Nephron progenitor cell (in vitro differentiated cells): ENCODE measurements at places on chromosomes 1 and 21.
A peak's percentile ranks its signal among the peaks of the same experiment; 100 is the strongest.

DNA sequence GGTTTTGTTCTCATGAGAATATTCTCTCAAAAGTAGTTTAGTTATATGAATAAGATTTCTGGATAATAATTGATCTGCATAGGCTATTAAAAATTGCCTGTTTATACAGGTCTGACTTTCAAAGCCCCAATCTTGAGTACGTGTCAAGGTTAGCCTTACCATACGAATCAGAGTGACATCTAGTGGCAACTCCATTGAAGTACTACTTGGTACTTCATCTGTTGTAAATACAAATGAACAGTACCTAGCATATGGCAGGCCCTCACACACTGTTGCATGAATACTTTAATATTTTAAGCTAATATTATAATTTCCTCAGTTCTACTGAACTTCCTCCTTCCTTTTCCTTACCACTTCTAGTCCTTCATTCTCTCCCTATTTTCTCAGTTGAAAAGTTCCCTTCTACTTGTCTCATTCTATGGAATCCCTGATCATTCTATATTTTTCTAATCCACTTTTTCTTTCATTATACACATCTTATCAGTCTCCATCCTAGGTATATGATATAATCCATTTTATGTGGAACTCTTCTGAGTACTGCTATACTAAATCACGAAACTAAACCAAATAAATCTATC is 101.2 kb downstream of the AKT3 start:
- no peak for DNase-seq

DNA sequence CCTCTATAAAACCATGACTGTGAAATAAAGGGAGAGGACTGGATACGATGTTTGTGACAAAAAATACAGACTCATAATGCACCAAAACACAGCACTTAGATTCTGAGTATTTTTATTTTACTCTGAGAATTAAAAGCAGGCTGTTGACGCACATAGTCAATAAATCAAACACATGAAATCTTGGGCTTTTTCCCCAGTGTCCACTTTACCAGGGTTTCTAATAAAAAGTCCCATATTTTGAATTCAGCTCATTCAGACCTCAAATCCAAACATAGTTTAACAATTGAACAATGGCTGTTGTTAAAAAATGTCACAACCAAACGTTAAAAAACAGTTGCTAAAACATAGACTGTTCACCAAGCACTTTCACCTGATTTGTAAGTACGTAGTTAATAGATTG is 553.4 kb downstream of the LTN1 start:
- no peak for DNase-seq

GRCh38 chr1:205359771-205360565 is 3.2 kb upstream of the KLHDC8A start:
- no peak for DNase-seq

- no peak for DNase-seq
Measured at GRCh38 chr21:38898422-38899096, 92.8 kb downstream of the ETS2 start.

- DNase-seq, result no peak
Measured at GRCh38 chr21:28636752-28637691, 355.7 kb downstream of the LTN1 start.

DNA sequence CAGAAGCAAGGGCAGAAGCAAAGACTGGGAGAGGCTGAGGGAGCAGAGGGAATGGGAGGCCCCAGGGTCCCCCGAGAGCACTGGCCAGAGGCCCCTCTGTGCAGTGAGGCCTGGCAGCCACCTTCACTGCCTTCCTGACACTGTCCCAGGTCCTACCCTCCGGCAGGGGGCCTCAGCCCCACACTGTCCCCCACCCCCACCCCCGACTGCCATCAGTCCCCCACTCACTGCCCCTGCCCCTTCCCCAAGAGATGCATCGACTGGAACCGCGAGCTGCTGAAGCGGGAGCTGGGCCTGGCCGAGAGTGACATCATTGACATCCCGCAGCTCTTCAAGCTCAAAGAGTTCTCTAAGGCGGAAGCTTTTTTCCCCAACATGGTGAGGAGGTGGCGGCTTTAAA is 13.0 kb upstream of the PADI6 start:
- peak; percentile 23 for DNase-seq

- no peak for DNase-seq
Measured at GRCh38 chr21:37765221-37765900, 150.9 kb downstream of the KCNJ6 start.

DNA sequence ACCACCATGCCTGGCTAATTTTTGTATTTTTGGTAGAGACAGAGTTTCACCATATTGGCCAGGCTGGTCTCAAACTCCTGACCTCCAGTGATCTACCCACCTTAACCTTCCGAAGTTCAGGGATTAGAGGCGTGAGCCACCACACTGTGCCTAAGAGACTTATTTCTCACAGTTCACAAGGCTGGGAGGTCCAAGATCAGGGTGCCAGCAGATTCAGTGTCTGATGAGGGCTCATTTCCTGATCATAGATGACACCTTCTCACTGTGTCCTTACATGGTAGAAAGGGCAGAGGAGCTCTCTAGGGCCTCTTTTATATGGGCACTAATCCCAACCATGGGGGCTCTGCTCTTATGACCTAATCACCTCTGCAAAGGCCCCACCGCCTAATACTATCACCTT is 58.8 kb downstream of the ARHGEF10L start:
- DNase-seq, result no peak

- DNase-seq, result no peak
Measured at GRCh38 chr1:85496941-85497582, 32.1 kb upstream of the DDAH1 start.

GRCh38 chr1:206725109-206725963 is 40.6 kb downstream of the MAPKAPK2 start:
- peak; percentile 65 for DNase-seq

DNA sequence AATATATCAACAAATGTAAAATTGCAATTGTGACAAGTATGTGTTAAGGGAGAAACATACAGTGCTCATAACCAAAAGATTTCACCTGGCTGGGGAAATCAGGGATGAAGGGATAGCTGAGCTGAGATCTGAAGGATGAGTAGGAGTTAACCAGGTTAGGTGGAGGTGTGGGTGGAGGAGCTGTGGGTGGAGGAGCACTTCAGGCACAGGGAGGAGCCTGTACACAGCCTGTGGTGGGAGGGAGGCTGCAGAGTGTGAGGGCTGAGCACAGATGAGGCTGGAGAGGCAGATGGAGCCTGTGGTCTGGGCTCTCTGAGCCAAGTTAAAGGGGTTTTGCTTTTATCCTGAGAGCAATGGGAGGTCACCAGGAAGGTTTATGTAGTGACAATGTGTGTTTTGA is 111.9 kb downstream of the XCL2 start:
- DNase-seq, result no peak

DNA sequence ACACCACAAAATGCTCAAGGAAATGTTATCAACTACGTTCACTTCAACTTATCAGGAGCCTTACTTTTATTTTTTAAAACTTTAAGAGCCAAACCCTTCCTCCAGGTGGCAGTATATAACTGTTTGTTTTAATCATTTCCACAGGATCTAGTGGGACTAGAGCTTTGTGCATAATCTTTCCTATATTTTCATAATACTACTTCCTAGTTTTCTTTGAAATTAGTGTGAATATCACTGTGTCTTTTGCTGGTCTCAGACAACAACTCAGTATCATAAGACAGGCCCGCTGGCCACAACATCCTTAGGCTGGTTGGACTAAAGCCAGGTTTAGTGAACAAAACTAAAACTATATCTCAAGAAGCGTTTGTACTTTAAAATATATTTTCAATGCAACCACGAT is 145.5 kb downstream of the TIAM1 start:
- DNase-seq, result no peak

DNA sequence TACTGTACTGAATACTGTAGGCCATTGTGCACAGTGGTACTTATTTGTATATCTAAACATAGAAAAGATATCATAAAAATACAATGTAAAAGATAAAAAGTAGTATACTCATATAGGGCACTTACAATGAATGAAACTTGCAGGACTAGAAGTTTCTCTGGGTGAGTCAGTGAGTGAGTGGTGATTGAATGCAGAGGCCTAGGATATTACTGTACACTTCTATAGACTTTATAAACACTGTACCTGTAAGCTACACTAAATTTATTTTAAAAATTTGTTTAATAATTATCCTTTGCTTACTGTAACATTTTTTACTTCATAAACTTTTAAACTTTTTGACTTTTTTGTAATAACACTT is 82.5 kb downstream of the FGGY start:
- DNase-seq, result no peak

- DNase-seq, result no peak
Measured at GRCh38 chr1:227849251-227849650, 33.8 kb downstream of the PRSS38 start.

DNA sequence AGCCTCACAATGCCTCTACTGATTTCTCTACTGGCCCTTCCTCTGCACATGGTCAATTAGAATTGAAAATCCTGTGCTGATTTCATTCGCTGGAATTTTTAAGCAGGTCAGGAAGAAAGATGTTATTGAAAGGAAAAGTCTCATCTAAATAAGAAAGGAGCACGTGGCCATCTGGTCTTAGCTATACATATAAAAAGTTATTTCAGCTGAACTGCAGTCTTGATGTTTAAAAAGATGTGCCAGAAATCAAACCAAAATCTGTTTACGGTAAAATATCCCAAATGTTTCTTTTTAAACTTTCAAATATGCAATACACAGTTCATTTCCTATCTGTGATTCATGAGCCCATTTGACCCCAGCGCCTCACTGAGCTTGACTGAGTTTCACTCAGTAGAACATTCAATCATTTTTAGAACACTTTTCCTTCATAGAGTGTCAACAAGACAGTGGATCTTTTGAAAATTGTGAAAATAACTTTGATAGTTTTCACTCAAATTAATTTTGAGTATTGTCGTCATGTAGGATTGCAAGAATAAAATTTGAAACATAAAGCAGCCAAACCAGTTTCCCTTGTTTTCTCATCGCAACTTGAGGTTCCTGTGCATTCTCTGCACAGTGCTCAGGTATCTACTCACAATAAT is 293.6 kb downstream of the PTPRC start:
- DNase-seq, result no peak

GRCh38 chr1:15099441-15100120 is 54.0 kb upstream of the TMEM51 start:
- DNase-seq, result no peak

GRCh38 chr1:245216366-245217115 is 61.8 kb downstream of the KIF26B start:
- no peak for DNase-seq

DNA sequence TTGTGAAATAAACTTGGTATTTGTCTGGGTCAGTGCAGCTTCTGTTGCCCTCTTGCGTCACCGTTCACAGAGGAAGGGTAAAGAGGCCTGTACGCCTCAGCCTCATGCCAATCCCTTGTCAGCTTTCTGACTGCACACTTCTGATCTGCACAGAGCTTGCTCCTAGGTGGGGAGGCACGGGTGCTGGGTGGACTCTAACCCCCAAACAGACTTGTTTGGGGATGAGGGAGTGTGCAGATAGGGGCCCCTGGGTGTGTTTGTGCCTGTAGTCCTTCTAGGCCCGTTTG is 803 bp upstream of the B4GALT2 start:
- DNase-seq, result no peak

- no peak for DNase-seq
Measured at GRCh38 chr1:91818713-91818975, 67.3 kb downstream of the TGFBR3 start.

DNA sequence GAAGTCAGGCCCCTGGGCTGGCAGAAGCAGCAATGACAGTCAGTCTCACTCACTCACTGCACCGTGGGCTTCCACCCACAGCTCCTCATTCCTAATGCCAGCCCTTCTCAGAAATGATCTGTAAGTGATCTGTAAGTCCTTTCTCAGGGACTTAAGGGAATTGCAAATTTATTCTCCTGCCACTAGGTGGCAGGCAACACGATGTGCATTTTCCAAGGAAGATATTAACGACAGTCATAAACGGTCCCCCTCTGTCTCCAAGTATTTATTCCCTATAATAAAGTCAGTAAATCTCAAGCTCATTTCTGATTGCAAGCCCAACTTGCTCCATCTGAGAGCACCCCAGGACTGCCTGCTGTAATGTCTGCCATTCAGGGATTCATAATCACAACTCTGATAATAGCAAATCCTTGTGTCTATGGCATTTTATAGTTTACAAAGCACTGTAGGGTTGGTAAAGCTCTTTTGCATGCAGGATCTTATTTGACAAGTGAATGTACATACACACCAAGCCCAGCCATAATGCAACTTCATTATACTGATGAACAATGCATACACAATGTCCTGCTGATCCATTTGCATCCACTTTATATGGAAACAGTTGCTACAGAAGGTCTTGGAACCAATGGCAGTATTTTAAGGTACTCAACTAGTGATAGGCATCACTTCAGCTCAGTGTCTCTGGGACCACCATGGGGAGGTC is 380.5 kb upstream of the CAMK1G start:
- peak; percentile 28 for DNase-seq

DNA sequence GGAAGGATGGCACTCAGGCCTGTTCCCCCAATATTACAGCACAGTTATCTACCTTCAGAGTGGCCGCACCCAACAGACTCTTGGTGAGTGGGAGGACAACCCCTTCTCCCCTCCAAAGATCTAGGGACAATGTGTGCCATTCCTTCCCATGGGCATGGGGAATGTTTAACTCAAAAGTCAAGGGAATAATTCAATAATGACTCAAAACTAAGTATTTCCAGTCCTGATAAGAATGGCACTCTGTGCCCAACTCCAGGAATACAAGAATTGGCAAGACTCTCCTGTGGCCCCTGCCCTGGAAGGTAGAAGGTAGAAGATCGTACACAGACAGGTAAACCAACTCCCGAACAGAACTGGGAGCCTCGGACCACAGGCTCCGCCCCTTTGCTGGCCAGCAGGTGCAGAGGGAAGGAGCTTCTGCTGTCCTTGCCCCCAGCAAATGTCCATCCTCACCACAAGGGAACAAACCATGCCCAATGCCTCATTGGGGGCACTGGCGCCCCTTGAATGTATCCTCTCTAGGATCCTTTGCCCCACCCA is 514.0 kb downstream of the NPHP4 start:
- DNase-seq, result no peak

- no peak for DNase-seq
Measured at GRCh38 chr1:211492511-211493132, 660 bp upstream of the RD3 start.

- peak; percentile 20 for DNase-seq
Measured at GRCh38 chr1:177913762-177914540, 55.9 kb downstream of the SEC16B start.

- DNase-seq, result no peak
Measured at GRCh38 chr21:25062061-25062460, 545.2 kb downstream of the MRPL39 start.

- DNase-seq, result no peak
Measured at GRCh38 chr1:214500340-214501055, 50.9 kb downstream of the PTPN14 start.

- no peak for DNase-seq
Measured at GRCh38 chr1:98565951-98566350, 95.6 kb upstream of the SNX7 start.
